ENCODE measurements at places on chromosomes 5 and 9.

- no peak for DNase-seq
These were observed 45.6 kb downstream of the SLC6A7 start for GRCh38 chr5:150235500-150235854.

GRCh38 chr9:87683751-87684626 lies 41.9 kb upstream of the CTSL start:
- no peak for DNase-seq

DNA sequence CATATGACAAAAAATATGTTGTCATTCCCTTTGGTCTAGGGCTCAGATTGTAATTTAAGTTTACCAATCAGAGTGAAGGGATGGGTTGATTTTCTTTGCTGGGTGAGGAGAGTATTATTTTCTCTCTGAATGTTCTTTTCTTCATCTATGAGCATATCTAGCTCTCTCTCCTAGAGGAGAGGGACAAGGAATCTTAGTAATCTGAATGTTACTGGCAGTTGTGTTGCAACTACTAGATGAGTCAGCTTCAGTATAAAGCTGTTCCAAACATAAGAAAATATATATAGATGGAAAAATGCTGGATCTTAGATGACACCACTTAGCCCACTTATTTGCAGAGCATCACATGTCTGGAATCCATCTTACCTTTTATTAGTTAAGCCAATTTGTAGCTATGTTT lies 259.3 kb downstream of the TUSC1 start:
- DNase-seq = no peak

GRCh38 chr5:39016587-39017275 lies 57.5 kb downstream of the RICTOR start:
- DNase-seq = no peak
